ENCODE measurements at places on chromosomes 13 and 19.

- DNase-seq, result no peak
Measured at GRCh38 chr19:30896554-30896953, 452.7 kb downstream of the TSHZ3 start.

- DNase-seq, result peak; percentile 64
Measured at GRCh38 chr13:51643882-51644281, 59.6 kb downstream of the WDFY2 start.

DNA sequence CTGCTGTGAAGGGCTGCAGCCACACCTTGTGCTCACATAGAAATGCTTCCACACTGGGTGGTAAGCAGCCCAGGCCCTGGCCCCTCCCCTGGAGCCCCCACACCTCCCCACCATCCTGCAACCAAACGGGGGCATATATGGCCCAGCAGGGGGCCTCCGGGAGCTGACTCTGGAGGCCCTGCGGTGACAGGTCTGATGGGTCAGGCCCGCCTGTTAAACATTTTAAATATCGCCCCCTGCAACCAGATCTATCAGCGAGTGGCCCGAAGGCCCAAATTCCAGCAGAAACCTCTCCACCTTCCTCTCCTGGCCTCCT lies 48.0 kb upstream of the KATNAL1 start:
- DNase-seq, result no peak

- no peak for DNase-seq
Measured at GRCh38 chr19:55149078-55150003, at the start of gene TNNT1. Gene TNNT1, minus strand, starts transcription at chr19:55149206. Its CDS starts 2,049 bp downstream, at chr19:55147157.

- DNase-seq, result no peak
Measured at GRCh38 chr13:79675931-79676660, 195.1 kb downstream of the NDFIP2 start.

- DNase-seq, result no peak
Measured at GRCh38 chr19:42272535-42272897, 3.5 kb downstream of the CIC start.

GRCh38 chr19:17114414-17114831 lies 38.8 kb downstream of the MYO9B start:
- no peak for DNase-seq

DNA sequence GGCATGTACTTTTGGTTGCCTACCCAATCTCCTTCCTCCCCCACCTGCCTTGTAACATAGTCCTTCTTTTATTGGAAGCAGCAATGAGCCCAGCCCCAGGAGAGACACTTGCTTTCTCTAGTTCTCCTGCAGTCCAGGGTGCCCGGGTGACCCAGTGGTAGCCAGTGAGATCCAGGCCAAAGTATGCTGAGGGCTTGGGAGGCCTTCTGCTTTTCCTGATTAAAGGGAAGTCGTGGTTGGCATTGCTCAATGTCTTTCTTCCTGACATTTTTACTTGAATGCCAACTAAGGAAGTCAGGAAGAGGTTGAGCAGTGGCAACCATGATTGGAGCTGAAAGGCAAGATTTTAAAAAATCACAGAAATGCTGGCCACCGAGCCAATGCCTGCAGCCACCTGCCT lies 25.7 kb downstream of the CNMD start:
- no peak for DNase-seq

GRCh38 chr19:5006201-5006600 lies 37.3 kb downstream of the KDM4B start:
- no peak for DNase-seq

GRCh38 chr13:107185889-107186288 lies 618.0 kb upstream of the ARGLU1 start:
- no peak for DNase-seq

- no peak for DNase-seq
Measured at GRCh38 chr13:41282129-41282571, 18.8 kb upstream of the MTRF1 start.

DNA sequence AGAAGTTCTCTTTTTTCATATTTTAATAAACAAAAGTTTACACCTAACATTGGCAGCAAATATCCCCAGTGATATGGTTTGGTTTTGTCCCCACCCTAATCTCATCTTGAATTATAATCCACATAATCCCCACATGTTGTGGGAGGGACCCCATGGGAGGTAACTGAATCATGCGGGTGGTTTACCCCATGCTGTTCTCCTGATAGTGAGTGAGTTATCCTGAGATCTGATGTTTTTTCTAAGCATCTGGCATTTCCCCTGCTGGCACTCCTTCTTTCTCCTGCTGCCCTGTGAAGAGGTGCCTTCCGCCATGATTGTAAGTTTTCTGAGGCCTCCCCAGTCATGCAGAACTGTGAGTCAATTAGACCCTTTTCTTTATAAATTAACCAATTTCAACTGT lies 214.7 kb downstream of the SLITRK1 start:
- no peak for DNase-seq

GRCh38 chr13:109743706-109744453 lies 42.5 kb downstream of the IRS2 start:
- DNase-seq, result peak; percentile 26

DNA sequence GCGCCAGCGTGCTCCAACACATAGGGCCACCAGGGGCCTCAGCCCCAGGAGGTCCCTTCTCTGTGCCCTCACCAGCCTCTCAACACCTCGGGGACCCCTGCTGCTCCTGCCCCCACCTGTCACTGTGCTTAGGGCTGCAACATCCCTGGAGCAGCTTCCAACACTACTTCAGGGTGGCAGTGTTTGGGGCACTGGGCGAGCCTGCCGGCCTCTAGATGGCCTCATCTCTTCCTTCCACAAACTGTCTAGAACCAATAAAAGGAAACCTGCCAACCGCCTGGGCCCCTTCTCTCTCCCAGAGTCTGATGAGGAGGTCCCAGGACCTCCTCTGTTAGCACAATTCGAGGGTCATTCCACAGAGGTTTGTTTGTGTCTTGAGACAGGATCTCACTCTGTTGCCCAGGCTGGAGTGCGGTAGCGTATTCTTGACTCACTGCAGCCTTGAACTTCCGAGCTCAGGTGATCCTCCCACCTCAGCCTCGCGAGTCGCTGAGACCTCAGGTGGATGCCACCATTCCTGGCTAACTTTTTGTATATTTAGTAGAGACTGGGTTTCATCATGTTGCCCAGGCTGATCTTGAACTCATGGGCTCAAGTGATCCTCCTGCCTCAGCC lies 10.1 kb upstream of the SHD start:
- no peak for DNase-seq

- DNase-seq, result no peak
Measured at GRCh38 chr19:5621945-5622464, 571 bp downstream of the SAFB2 start.

DNA sequence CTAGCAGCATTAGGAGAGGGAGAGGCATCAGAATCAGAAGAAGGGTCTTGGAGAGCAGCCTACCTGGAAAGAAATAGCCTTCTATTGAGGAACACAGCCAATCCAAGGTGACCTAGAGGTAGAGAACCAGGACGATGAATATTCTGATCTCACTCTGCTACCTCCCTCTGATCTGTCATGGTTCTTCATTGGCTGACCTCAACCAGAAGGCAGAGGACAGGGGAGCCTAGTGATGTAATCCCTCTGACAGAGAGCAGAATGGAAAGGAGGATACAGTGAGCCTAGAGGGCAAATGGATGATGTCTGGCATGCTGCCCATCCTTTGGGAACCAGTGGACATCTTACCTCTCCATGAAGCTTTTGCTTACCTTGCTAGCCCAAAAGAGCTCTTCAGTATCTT lies 3.6 kb downstream of the ZNF507 start:
- no peak for DNase-seq

DNA sequence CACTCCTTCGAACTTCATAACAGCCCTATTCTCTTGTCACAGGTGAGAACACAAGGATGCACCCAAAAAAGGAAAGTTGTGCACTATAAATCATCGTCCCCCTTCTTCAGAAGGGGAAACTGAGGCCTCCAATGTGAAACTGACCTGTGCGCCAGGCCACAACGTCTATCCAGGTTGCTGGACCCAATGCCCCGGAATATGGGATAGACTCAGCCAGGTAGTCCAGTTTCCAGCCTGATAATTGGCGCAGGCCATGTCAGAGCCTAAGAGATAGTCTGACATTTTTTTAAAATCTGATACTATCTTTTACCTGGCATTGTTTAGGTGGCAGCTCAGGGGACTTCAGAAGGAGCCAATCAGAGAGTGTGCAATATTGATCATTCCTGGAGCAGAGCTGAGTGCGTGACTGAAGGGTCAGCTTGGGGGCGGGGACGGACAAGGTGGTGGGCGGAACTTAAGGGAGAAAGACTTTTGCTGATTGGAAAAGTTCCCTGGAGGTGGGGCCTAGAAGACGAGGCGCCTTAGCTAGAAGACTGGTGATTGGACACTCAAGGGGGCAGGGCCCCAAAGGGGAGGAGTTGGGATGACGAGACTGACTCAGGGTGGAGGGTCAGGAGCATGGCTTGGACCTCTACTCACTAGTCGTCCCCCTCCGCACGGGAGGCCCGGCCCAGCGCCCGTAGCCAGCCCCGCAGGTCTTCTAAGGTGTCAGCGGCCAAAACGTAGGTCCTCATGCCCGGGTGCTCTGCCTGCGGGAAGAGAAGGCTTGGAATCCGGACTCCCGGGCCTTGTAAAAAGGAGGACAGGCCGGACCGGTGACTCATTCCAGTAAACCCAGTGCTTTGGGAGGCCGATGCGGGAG lies 8.5 kb downstream of the PLEKHA4 start:
- no peak for DNase-seq

DNA sequence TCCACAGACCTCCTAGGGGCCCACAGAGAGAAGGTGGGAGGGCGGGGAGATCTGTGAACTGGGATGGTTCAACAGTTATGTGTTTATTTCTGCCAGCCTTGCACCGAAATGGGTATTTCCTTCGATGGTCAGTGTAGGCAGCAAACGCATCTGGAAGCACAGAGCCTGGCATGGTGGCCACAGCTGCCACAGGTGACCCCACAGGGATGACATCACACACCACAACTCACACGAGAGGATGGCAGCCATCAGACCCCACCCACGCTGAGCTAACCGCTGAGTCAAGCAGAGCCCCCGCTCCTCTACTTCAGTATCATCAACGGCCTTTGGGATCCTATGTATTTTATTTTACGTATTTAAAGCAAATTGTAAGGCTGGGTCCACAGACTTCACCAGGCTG lies 37.4 kb downstream of the NAXD start:
- DNase-seq, result no peak

DNA sequence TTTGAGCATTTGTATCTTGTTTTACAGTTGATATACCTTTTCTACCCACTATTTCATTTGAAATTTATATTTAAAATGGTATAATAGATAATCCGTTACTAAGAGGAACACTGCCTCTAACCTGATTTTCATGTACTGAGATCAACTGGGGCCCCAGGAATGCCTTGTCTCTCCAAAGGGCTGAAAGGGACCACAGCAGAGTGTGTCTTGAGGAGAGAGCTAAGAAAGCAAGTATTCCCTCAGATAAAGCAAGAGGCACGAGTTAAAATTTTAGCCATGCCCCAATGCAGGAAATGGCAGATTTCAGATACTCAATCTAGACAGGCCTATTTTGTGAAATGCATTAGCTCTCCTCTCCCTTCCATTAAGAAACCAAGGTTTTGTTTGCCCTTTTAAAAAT lies 10.7 kb downstream of the UQCRFS1 start:
- DNase-seq, result no peak

- peak; percentile 67 for DNase-seq
Measured at GRCh38 chr19:46786236-46787039, 2.0 kb downstream of the SLC1A5 start.

GRCh38 chr19:33569821-33570220 lies 48.2 kb upstream of the PEPD start:
- DNase-seq, result no peak

- no peak for DNase-seq
Measured at GRCh38 chr13:105918842-105919741, 616.4 kb downstream of the EFNB2 start.

DNA sequence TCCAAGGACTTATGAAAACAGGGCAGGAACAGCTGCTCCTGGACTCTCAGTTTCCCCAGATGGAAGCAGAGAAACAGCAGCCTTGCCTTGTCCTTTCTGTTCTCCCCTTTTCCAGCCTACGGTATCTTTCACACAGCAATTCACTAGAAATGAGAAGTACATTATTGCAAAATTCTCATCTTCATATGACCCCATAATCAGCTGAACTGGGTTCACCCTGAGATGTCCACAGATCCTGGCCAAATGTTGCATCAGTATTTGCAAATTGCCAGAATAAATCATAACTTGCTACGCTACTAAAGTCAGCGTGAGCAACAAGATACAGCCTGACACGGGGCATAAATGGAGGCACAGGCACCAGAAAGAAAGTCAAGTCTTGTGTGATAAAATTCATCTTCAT lies 16.1 kb downstream of the VSTM1 start:
- DNase-seq, result no peak

GRCh38 chr13:96967248-96967745 lies 27.0 kb downstream of the OXGR1 start:
- no peak for DNase-seq

- DNase-seq, result peak; percentile 31
Measured at GRCh38 chr19:23554548-23554947, 132.5 kb downstream of the ZNF675 start.

- DNase-seq, result no peak
Measured at GRCh38 chr13:99505814-99506269, 4.6 kb downstream of the TM9SF2 start.

DNA sequence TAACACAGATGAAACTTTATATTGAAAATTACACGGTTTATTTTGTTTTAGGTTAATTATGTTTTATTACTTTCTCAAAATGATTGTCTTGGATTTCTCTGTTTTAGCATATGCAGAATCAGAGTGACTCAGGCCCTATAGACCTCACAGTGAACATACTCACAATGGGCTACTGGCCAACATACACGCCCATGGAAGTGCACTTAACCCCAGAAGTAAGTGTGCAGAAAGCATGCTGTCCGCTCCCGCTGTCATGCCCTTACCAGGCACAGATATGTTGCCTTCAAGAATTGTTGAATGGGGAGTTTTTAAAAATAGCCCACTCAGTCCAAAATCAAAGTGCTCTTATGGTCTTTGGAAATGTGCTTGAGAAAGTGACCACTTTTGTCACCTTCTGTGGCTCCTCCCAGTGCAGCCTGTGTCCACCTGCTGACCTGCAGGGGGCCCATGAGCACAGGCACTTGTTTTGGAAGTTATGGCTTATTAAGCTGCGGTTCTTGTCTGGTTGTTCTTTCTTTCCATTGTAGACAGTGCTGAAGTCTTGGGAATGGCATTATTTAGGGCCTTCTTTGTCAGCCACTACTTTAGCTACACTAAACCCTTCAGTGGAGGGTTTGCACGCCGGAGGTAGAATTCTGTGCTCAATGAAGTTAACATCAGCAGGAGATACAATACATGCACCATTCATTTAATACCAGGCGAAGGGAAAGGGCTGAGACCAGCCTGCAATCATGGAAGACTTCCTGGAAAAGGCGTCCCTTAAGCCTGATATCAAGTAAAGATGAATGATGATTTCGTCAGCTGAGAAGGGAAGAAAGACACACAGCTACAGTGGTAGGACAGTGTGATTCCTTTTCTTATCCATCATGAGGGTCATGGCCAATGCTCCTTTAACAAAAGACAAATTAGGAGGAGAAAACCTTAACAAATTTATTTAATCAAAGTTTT lies 36.7 kb downstream of the CUL4A start:
- DNase-seq, result no peak

DNA sequence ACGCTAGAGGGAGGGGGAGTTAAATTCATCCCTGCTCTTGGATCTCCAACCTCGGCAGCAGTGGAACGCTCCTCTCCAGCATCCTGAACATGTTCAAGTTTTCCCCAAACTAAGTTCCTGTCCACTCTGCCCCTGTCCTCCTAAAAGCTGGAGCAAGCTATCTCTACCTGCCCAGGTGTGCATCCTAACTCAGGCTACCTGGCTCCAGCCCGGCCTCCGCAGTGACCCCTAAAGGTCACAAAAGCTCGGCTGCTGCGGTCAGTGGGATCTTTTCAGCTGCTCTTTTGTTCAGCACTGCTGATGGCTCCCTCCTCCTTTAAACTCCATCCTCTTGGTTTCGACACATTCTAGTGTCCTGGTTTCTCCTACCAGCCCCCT lies 1.4 kb downstream of the DCUN1D2 start:
- DNase-seq, result no peak
